NCI-H226 (cell line): ENCODE measurements at places on chromosomes 5 and 9.

DNA sequence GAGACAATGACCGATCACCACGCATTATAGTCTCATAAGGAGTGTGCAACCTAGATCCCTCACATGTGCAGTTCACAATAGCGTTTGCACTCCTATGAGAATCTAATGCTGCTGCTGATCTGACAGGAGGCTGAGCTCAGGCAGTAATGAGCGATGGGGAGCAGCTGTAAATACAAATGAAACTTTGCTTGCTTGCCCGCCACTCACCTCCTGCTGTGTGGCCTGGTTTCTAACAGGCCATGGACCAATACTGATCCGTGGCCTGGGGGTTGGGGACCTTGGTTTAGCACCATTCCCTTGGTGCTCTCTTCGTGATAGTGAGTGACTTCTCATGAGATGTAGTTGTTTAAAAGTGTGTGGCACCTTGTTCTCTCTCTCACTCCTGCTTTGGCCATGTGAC is 50.2 kb downstream of the PRLR start:
- no peak for DNase-seq

DNA sequence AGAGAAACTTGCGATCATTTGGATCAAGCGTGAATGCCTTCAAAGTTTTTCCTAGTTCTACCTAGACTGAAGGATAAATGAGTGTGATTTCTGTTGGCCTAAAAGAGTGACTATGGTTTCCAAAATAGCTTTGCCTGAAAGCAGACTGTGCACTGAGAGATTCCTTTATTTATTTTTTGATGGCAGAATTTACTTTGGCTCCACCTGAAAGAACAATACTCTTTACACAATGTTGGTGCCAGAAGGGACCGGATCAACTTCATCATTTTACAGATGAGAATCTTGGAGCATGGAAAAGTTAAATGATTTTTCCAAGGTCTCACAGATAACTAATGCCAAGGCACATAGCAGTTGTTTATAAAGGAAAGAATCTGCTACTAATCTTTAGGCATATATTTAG is 199.6 kb downstream of the KCTD16 start:
- no peak for DNase-seq

- peak; percentile 70 for DNase-seq
These were observed 10.8 kb downstream of the REEP2 start for GRCh38 chr5:138449501-138450239.

DNA sequence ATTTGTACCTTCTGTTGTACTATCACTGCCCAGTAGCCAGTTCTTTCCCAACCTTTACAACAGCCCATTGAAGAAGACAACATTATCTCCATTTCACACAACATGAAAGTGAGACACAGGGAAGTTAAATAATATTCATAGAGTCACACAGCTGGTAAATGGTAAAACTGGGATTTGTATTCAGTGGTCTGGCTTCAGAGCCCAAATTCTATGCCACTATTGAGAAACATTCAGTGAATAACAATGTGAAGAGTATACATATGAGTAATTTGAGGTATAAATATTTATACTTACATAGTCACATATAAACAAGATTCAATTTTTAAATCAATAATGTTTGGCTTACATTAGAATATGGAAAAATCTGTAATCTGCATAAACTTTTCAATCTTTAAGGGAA is 13.8 kb downstream of the SMIM15 start:
- no peak for DNase-seq

DNA sequence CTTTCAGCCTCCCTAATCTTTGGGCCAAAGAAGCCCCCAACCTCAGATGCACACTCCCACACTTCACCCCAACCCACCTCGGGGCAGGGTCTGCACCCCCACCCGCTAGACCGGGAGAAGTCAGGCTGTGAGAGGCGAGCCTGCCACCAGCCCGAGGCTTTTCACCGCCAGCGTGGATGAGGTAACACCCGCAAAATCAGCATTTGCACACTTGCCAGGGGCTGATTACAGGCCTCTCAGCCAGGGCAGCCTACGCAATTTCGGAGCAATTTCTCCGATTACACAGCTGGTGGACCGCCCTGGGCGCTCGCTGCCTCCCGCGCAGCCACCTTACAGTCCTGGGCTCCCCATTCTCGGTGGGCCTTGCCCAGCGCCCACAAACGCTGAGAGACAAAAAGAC is 68.5 kb downstream of the FOXD1 start:
- DNase-seq = no peak

- DNase-seq = no peak
These were observed 117.0 kb downstream of the CRB2 start for GRCh38 chr9:123472862-123473614.

- no peak for DNase-seq
These were observed 45.5 kb downstream of the SH3RF2 start for GRCh38 chr5:145981589-145982571.
